Uterus (tissue), 4 donors: ENCODE measurements at places on chromosomes 11 and 22.
A peak's percentile ranks its signal among the peaks of the same experiment; 100 is the strongest.

GRCh38 chr11:130677486-130678153 is 229.2 kb downstream of the ADAMTS15 start:
- no peak for DNase-seq

DNA sequence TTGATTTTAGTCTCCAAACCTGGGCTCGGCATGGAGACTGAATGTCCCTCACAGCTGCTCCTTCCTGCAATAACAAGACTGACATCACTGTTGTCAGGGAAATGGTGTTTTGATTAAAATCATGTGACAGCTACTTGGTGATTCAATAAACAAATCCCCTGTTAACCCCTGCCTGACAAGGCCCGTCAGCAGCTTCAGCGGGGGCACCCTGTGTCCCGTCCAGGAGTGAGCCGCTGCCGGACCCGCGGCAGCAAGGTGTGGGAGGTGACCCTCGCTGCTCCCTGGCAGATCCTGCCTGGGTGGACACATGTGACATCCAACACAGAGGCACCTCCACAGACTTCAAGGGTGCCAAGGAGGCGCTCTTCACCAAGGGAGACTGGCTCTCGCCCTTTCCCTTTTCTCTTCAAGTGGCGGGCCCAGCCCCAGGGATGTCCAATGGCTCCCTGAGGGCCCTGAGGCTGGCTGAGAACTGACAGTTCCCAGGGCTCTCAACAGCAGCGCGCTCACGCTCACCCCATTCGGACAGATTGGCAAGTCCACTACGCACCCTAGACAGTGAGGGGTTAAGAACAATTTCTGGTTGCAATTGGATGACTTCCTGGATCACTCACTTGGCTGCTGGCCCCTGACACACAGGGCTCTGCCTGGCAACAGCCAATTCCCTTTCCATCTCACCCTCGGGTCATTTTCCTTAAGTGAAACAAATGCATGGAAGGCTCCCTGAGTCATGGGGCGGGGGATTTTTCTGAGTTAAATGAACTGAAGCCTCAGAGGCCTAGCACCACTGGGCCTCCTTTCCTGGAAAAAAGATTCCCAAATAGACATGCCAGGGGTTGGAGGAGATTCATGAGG is 30.7 kb downstream of the PPP2R1B start:
- peak; percentile 82 for DNase-seq

DNA sequence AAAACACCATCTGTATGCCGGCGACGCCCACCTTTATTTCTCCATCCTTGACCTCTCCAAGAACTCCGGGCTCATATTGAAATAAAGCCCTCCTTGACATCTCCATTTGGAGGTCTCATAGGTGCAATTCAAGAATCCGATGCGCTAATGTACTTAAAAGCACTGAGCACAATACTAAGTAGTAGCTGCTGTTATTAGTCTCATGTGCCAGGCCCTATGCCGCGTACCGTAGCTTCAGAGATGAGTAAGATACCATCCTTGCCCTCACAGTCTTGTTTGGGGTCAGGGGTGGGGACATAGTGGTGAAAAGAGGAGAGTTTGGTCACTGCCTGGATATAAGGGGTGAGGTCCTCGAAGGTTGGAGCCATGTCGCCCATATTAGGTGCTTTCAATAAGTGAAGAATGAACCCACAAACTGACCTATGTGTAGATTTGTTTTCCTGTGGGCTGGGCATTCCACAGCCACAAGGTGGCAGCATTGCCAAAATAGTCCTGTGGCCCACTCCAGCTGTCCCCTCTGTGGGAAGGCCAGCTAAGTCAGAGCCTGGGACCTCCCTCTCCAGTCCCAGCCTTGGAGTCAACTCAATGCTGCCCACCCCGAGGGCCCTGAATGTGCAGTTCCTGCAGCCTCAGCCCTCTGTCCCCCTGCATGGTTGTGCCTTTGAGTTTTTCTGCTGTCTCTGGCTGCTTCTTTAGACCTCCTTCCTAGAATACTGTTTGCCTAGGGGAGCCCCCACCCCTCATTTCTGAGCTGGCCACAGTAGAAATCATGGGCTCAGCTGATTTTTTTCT is 6.5 kb downstream of the DCPS start:
- DNase-seq = peak; percentile 74

GRCh38 chr22:22657712-22658111 is 13.3 kb downstream of the GGTLC2 start:
- DNase-seq = no peak

DNA sequence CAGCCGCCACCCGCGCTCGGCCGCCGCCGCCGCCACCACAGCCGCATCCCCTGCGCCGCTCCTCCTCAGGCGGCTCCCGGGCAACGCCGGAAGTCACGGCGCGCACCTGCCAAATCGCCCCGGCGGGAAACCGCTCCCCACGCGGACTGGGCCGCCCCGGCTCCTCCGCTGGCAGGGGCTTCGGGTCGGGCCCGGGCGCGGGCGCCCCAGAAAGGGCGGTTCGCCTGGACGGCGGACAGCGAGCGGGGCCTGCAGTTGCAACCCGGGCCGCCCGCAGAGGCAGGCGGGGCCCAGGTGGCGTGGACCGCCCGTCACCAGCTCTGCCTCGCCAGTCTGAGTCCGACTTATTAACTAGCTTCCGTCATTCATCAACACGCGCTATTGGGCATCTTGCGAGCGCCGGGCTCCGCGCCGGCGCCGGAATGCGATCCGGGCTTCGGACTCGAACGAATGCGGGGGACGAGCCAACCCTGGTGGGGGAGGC is at the start of gene HIRA:
HIRA (minus strand) TSS at position 85 of the 484 bp plus-strand sequence. CDS start 257 bp downstream, outside the sequence.
- DNase-seq = peak; percentile 81

DNA sequence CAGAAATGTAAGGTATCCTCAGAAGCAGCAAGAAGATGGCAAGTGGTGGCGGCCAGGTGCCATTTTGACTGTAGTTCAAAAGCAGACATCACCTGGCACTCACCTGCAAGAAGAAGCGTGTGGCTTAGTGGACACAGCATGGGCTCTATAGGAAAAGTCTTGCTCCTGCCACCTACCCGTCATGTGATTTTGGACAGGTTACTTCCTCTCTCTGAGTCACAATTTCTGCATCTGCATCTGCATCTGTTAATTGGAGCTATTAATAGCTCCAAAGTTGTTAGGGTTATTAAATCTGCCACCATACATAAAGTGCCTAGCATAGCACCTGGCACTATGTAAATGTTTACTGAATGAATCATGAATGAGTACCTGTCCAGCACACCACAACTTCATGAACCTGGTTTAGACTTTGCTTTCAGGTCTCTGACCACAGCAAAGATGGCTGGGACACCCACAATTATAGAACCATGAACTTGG is 16.8 kb downstream of the RAB30 start:
- DNase-seq = no peak

DNA sequence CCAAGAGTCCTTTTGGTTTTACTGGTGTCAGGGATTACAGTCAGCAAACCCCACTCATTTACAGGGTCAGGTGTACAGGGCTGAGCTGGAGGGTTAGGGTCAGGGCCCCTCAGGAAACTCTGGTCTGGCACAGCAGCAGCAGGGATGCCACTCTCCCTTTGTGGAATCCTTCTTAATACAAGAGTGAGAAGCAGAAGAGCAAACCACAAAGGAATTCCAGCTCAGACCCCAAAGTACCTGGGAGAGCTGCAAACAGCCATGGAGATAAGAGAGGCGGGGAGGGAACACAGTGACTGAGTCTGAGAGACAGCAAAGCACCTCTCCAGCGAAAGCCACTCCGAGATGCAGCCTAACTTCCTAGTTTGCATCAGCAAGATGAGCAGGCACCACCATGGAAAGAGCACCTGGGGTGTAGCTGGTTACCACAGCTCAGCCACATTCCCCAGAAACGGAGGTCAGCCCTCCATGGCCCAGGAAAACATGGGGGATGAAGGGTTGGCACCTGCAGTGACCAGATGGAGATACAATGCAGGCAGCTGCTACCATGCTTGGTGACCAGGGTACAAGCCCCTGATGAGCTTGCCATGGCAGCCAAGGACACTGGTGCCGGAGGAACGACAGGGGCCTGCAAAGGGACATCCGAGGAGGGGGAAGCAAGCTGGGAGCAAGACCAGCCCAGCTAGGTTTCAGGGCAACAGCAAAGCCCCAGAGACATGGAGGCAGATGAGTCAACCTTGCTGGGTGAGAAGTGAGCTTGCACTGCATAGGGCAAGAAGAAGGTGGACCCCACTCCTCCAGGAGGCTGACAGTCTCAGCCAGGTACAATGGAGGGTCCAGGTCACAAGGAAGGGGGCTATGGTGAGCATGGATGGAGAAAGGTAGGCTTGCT is 3.9 kb downstream of the BET1L start:
- peak; percentile 9 for DNase-seq

DNA sequence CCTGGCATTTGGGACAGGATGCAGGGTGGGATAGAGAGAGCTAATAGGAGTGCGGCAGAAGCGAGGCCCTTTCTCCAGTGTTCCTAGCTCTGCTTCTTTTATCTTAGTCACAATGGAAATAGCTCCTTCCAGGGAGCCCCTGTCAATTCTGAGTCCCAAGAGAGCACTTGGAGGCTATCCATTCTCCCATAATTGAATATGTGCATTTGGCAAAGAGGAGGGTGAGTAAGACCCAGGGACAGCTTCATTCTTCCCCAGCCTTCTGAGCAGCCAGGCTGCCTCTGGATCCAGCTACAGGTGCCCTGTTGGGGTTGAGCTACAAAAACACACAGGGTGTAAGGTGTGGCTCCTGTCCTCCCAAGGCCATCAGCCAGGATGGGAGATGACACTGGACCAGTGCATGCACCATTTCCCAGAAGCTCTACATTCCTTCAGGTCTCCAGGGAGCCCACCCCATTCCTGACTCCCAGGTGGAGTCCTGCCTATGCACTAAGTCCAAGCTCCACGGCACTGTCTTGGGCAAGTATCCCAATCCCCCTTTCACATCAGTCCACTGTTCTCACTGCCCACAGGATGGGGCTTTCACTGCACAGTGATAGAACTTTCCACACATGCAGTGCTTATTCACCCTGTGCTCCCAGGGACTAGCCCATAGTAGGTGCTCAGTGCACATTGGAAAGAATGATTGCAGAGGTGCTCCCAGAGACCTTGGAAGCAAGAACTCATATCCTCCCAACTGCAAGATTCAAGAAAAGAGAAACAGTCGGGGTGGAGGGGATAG is 6.2 kb downstream of the MS4A10 start:
- DNase-seq = no peak

DNA sequence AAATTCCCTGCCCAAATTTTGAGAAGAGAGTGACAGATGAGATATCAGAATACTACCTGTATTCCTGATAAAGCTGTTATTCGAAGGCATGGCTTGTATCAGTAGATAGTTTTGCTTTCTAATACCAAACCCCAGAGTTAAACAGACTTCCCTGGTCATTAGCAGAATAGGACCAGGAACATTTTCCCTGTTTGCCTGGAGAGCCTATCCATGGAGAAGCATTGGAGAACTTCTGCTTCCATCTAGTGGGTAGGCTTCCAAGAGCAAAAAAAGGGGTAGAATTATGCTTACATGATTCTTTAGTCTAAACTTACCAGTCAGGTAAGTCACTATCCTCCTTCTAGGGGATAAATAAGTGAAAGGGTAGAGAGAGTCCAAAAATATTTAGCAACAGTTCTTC is 14.2 kb downstream of the PDE3B start:
- no peak for DNase-seq

DNA sequence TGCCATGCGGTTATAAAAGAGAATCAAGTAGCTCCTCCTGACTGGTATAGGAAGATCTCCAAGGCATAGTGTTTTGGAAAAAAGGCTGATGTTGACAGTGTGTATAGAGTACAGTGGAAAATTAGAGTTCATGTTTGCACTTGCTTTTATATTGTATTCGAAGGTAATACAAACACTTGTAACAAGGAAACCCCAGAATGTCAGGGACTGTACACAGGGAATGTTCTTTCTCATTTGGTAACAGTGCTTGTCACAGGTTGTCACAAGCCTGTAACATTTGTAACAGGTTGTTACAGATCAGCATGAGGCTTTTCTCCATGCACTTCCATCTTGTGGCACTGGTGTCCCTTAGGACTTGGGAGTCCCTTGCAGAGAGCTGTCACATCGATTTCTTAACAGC is 64.0 kb downstream of the GRK3 start:
- DNase-seq = no peak

- no peak for DNase-seq
Measured at GRCh38 chr11:34840736-34841386, 75.3 kb downstream of the APIP start.

DNA sequence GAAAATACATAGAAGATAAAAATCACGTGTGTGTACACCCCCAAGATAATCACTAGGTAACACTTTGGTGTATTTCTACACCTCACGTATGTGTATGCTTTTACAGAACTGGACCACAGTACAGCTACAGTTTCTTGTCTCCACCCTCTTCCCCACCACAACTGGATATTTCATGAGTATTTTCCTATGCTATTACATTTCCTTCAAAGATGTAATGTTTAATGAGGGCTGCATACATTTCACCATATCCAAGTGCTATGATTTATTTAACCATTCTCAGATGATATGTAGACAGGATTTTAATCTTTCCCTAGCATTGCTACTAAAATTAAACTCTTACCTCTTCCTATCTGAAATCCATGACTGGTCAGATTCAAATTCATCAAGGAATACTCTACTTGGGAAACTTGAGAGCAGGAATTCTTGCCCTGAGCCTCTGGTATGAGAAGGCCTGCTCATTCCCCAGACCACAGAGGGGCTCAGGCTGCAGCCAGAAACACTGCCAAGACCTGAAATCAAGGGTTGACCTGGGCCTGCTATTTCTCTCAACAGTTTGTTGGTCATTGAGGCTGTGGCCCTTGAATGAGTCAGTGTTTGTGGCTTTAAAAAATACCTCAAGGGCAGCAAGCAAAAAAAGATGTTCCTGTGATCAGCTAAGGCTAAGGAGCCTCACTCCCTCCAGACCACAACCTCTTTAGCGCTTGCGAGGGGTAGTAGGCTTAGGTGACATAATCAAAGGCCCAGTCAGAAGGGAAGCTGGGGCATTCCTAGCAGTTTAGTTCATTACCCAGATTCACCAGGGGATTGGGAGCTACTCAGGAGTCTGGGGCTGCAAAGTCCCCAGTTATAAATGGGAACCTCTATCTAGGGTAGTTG is 55.5 kb downstream of the ABTB2 start:
- DNase-seq = no peak

DNA sequence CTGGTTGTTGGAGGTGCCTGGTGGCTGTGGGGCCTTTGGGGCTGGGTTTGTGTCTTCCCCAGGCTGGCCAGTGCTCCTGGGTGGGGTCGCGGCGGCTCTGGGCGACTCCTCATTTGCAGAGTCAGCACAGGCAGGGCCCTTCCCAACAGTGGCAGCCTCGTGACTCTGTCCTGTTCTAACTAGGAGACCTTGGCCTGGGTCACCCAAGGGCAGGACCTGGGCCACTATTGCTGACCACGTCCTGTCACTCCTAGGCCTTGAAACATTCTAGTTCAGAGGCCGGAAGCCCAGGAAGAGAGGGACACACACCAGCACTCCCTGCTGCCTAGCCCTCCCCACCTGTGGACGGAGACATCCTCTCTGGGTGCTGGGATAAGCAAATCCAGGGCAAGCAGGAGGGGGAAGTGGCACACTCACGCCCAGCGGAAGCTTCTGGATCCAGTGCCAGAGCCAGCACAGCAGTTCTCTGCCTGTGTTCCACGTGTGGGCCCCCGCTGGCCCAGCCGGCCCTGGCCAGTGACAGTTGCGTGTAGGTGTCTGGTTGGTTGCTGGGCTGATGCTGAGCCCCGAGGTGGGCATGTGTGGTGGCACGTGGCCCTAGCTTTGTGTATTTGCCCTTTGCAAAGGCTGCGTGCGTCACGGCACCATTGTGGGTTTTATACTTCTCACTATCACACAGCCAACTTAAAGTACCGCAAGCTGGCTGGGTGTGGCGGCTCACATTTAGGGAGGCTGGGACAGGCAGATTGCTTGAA is 4.3 kb upstream of the CHID1 start:
- no peak for DNase-seq
